ENCODE measurements at places on chromosomes 12 and 14. TPM values are rescaled to one million over a fixed set of nuclear protein-coding genes. Genes with fewer than 3 reads are reported as not detected.

DNA sequence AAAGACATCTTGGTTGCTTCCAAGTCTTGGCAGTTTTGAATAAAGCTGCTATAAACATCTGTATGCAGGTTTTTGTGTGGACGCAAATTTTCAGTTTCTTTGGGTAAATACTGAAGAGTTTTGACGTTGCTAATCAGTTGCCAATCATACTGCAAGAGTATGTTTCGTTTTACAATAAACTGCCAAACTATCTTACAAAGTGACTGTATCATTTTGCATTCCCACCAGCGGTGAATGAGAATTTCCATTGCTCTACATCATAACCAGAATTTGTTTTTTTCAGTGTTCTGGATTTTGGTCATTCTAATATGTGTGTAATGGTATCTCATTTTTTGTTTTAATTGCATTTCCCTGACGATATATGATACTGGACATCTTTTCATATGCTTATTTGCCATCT lies 190.8 kb upstream of the PARP11 start:
- no peaks in the 10 kb centered on the region for H3K36me3 ChIP-seq
- no peak overlapping the region for H3K4me3 ChIP-seq
- no peaks in the 10 kb centered on the region for H3K4me1 ChIP-seq
- H3K27me3 ChIP-seq: no peaks in the 10 kb centered on the region
- DNase-seq: no peak

DNA sequence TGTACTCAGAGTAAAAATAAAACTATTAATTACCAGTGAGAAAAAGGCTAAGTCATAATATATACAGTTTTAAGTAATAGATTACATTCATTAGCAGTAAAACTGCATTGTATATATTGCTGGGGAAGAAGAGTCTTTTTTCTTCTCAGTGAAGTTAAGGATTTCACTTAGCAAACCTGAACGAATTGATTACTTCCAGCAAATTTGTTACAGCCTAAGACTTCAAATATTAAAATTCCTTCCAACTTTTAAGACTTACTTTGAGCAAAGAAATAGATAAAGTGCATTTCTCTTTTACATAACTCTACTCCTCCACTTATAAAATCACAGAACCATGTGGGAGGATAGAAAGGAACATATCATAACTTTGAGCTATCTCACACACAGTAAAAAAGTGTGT lies 43.3 kb downstream of the PIK3C2G start:
- H3K27me3 ChIP-seq: no peaks in the 10 kb centered on the region
- H3K36me3 ChIP-seq: no peaks in the 10 kb centered on the region
- DNase-seq: no peak
- H3K4me3 ChIP-seq: no peak overlapping the region
- no peak overlapping the region for H3K27ac ChIP-seq

DNA sequence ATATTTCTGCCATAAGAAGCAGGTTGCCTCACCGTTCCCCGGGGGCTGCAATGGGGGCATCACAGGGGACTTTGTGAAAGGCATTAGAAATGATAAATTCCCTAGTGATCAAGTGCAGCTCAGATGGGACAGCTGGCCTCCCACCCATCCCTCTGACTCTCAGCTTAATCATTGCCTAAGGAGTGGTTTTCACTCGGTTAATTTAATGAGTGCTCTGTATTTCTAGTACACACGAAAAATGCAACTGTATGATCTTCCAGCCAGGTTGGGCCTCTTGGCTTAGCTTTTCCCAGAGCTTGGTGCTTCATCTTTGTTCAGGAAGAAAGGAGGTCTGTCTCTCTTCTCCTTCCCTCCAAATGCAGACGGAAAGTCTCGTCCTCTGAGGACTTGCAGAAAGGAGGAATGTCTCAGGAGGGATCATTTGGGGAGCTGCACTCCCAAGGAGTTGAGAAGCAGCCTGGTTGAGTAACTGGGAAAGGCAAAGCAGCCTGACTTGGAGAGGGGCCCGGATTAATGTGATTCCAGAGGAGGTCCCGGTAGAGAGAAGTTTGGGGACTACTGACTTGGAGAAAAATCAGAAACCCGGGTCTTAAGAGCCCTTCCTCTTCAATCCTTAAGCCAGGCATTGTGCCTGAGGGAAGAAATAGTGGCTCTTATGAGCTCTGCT lies 7.2 kb downstream of the CD9 start:
- peaks cover 1% of the 10 kb centered on the region for H3K27me3 ChIP-seq
- H3K36me3 ChIP-seq: no peaks in the 10 kb centered on the region

DNA sequence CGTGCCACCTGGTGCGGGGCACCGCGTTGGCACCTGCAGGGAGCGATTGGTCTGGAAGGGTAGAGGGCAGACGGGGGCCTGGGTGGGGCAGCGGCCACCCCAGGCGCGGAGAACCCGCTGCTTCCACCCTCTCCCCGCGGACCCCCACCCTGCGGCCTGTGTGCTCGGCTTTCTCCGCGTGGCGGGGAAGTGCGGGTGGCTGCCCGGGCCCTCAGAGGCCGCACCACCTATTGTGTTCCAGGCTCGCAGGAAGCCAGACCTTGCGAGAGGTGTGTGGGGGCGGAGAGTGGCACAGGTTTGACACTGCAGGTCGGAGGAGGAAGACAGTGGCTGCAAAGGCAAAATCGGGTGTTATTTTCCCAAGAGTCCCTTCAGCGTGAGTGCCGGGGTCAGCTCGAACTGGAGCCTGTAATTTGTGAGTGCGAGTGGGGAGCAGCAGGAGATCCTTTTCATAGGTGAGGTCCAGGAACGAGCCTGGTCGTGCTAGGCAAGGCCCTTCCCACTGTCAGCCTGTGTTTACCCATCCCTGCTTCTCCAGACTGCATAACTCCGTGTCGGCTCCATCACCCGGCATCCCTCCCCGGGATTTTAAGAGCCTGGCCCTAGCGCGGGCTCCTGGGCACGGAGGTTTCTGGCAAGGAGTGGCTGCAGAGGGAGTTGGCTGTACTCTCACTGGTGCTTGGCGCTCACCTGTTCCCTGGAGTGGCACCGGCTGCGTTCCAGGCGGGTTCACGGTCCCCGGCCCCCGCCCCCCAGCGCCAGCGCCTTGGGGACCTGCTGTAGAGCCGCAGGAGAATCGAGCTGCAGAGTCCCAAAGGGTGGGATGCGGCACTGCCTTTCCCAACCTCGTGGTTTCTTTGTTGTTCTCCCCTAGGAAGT lies 935 bp downstream of the TBC1D30 start:
- peak; percentile 7 for DNase-seq
- H3K36me3 ChIP-seq: peaks cover 7% of the 10 kb centered on the region
- peak overlapping the region; percentile 54 for H3K4me3 ChIP-seq
- H3K4me1 ChIP-seq: peaks cover 8% of the 10 kb centered on the region
- no peak overlapping the region for H3K27ac ChIP-seq

- DNase-seq: no peak
- H3K27ac ChIP-seq: no peak overlapping the region
- no peak overlapping the region for H3K4me3 ChIP-seq
- peaks cover 3% of the 10 kb centered on the region for H3K27me3 ChIP-seq
- H3K4me1 ChIP-seq: peaks cover 21% of the 10 kb centered on the region
- H3K36me3 ChIP-seq: no peaks in the 10 kb centered on the region
Observed at GRCh38 chr14:95250936-95251335, 68.8 kb downstream of the CLMN start.

- H3K27me3 ChIP-seq: no peaks in the 10 kb centered on the region
- no peak for DNase-seq
- H3K27ac ChIP-seq: no peak overlapping the region
- H3K4me3 ChIP-seq: no peak overlapping the region
Observed at GRCh38 chr12:94551810-94552209, 92.1 kb upstream of the CEP83 start.

DNA sequence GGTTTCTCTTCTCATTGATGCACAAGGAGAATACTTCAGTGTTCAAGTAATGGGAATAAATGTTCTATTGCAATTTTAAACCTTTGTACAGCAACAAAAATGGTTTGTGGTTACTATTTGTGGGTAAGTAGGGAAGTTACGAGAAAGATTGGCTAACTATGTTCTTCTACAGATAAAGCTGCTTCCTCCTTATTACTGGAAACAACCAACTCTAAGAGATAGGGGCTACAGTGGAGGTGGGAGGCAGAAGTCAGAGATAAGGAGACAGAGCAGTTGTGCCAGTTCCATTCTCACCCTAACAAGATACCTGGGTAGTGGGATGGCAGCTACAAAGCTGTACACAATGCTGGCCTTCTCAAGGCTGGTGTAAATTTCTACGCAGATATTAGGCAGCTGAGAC lies 16.2 kb downstream of the NOXRED1 start:
- DNase-seq: no peak
- no peaks in the 10 kb centered on the region for H3K27me3 ChIP-seq
- no peak overlapping the region for H3K4me3 ChIP-seq

DNA sequence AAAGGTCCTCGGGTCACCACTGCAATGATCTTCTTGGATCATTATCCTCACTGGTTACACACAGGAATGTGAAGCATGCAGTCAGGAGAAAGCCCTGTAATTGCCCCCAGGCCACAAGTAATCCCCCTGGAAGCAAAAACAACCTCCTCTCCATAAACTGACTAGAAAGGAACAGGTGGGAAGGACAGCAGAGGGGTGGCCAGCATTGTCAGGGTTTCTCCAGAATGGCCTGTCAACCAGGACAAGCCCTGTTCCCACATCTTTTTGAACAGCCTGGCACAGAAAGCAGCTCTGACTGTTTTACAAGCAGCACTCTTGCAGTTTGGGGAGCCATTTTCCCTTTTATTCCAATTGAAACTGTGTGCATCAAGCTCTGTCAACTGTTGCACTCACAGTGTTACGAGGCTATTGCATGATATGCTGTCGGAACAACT lies 36.1 kb downstream of the TMCC3 start:
- no peak overlapping the region for H3K4me3 ChIP-seq
- H3K27ac ChIP-seq: no peak overlapping the region
- H3K4me1 ChIP-seq: peaks cover 3% of the 10 kb centered on the region

DNA sequence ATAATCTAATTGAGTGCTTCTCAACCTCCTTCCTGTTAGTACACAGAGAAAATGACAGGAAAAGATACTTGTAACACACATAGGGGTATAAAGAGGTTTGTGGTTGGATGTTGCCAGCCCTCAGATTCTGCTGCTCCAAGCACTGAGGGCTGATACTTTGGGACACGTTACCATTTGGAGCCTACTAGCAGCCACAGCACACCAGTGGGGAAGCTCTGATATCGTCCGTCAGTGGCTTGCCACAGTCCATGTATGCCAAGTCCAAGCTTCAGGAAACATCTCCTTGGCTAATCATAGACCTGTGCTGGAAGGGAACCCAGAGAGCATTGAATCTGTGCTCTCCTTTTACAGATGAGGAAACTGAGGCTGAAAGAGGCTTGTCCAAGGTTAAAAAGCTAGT lies 22.3 kb downstream of the B4GALNT3 start:
- no peak overlapping the region for H3K4me3 ChIP-seq
- H3K27me3 ChIP-seq: peaks cover 1% of the 10 kb centered on the region
- peaks cover 3% of the 10 kb centered on the region for H3K4me1 ChIP-seq
- no peaks in the 10 kb centered on the region for H3K36me3 ChIP-seq
- DNase-seq: no peak

DNA sequence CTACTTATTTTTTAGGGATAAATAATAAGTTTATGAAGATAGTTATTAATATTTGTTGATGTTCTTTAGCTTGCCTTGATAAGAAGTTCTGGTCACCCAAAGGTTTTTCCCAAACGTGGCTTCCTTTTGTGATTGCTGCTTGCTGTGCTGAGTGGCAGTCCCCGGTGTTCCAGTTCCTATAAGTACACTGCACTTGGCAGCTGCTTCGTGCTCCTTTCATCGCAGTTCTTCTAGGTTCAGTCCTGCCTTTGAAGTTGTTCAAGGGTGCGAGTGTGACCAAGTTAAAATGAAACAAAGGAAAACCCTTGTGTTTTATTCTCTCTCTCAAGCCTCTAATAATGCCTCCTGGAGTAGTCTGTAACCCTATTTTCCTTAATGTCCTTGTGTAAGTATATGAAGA lies 128.5 kb upstream of the ATF1 start:
- H3K4me1 ChIP-seq: peaks cover 38% of the 10 kb centered on the region
- H3K4me3 ChIP-seq: no peak overlapping the region
- peaks cover under 1% of the 10 kb centered on the region for H3K36me3 ChIP-seq
- DNase-seq: no peak
- no peaks in the 10 kb centered on the region for H3K27me3 ChIP-seq
- H3K27ac ChIP-seq: no peak overlapping the region

- peaks cover 3% of the 10 kb centered on the region for H3K36me3 ChIP-seq
- no peaks in the 10 kb centered on the region for H3K4me1 ChIP-seq
- no peak for DNase-seq
- no peak overlapping the region for H3K4me3 ChIP-seq
- H3K27ac ChIP-seq: no peak overlapping the region
Observed at GRCh38 chr12:40647651-40648050, 44.6 kb upstream of the CNTN1 start.

DNA sequence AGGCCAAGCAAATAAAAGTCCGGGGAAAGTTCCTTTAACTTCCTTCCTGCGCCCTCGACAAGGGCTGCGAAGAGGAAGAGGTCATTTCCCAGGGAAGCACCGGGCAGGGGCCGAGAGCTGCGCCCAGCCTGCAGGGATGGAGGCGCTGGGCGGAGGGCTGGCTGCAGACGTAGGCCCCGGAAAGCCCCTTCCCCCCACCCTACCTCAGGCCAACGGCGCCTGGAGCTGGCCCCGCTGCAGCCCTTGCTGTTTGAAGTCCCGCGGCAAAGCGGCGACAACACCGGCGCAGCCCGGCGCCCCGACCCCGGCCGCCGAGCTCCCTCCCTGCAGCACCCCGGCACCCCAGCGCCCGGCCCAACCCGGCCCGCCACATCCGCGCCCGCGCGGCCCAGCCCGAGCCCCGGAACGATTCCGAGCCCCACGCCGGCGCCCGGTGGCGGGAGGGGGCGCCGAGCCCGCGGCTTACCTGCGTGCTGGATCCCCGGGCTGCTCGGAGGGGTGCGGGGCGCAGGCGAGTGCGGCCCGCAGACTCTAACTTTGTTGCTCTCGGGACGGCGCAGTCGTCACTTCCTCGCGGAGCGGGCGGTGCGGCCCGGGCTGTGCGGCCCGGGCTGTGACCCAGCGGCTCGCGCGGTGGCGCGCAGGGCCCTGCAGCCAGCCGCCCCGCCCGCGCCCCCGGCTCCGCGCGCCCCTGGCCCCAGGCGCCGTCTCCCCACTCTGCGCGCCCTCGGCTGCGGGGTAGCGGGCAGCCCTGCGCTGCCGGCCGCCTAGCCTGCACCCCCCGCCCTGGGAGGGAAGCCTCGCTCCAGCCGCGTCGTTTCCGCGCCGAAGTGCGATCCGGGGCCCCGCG lies 64.8 kb upstream of the PTGR2 start:
- peaks cover 7% of the 10 kb centered on the region for H3K36me3 ChIP-seq
- peaks cover 46% of the 10 kb centered on the region for H3K4me1 ChIP-seq
- H3K27me3 ChIP-seq: peaks cover 13% of the 10 kb centered on the region
- H3K4me3 ChIP-seq: peak overlapping the region; percentile 96
- DNase-seq: peak; percentile 61
- H3K27ac ChIP-seq: peak overlapping the region; percentile 96

DNA sequence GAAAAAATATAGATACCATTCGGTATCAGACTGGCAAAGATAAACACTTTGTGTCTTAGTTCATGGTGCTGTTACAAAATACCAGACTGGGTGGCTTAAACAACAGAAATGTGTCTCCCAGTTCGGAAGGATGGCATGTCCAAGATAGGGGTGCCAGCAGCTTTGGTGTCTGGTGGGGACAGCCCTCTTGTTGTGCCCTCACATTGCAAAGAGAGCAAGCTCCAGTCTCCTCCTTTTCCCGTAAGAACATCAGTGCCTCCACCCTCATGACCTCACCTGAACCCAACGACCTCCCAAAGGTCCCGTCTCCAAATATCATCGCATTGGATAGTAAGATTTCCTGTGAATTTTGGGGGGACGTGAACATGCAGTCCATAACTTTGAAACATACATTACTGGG lies 12.4 kb downstream of the ZBTB42 start:
- H3K4me3 ChIP-seq: no peak overlapping the region
- no peak for DNase-seq
- no peaks in the 10 kb centered on the region for H3K36me3 ChIP-seq
- H3K27me3 ChIP-seq: peaks cover 18% of the 10 kb centered on the region

IFI27 gene
- 3.8 TPM for total RNA-seq

LRFN5 gene
- total RNA-seq: 13.3 TPM

NANOG gene
- 4.5 TPM for total RNA-seq
